ENCODE measurements at places on chromosomes 7 and 10.

DNA sequence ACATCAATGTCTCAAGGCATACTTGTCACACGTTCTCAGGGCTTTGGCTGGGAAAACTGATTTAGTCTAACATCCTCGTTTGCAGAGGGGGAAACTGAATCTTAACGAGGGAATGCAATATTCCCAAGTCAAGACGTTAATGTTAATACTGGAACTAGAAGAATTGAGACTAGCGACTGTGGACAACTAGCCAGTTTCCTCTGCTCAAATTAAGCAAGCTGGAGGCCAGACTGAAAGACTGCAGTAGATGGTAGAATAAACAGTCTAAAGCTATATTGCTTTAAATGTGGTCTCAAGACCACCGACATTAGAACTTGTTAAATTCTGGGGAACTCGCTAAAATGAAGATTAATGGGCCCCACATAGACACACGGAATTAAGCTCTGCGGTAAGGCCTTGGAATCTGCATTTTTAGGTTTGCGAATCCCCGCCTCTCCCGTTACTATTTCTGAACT lies 639 bp upstream of the TFAM start:
- DNase-seq, result no peak

- DNase-seq, result no peak
These were observed 88.7 kb downstream of the MAD1L1 start for GRCh38 chr7:2143981-2144595.

DNA sequence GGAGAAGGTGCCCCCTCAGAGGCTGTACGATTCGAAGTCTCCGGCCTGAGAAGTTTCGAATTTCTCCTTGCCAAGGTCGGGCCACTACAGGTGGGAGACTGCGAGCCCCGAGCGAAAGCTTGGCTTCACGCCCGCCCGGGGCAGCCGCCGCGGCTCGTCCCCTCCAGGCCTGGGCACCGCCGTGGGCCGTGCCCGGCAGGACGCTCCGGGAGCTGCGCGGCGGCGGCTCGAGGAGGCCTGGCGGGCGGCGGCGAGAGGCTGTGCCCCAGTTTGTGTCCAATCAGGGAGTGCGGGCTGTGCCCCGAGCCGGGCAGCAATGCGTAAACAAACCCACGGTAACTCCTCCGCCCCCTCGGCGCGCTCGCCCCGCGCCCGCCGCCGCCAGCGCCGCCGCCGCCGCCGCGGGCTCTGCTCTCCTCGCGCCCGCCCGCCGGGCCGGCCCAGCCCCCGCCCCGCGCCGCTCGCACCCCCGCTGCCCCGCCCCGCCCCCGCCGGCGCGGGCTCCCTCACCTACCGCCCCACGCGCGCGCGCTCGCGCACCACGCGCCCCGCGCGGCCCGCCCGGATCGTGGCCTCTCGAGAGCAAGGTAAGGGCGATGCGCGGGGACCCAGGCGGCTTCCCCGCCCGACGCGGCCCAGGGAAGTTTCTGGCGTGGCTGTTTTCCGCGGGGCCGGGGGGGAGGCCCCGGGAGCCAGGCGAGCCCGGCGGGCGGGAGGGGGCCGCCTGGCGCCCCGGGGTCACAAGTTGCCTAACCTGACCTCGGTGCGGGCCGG lies 57.8 kb upstream of the PCGF5 start:
- DNase-seq, result peak; percentile 48

DNA sequence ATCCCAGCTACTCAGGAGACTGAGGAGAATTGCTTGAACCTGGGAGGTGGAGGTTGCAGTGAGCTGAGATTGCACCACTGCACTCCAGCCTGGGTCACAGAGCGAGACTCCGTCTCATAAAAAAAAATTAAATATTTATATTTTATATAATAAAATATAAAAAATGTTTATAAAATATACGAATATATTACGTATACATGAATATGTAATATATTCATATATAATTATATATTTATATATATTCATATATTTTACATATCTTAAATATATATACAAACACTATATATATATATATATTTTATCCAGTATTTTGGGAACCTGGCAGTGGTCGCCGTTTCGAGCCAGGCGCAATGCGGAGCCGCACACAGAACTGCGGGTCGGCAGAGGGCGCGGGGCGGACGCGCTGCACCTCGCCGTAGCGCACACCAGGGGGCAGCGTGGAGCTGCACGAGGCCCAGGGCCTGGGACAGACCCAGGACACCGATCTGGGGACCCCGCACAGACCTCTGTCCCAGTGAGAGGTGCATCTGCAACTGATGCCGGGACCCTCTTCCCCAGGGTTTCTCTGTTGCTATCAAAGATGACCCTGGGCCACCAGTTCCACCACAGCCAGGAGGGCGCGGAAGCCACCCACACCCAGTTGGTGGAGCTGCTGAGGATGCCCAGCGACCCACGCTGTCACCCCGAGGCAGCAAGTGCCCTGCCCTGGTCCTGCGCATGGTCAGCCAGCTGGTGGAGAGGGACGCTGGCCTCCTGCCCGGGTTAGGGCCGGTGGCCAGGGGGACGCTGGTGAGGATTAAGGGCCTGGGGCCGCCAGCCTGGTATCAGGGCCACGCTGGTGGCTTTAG lies 22.7 kb downstream of the AP5Z1 start:
- DNase-seq, result peak; percentile 40

GRCh38 chr7:158487631-158488151 lies 99.9 kb downstream of the PTPRN2 start:
- no peak for DNase-seq

DNA sequence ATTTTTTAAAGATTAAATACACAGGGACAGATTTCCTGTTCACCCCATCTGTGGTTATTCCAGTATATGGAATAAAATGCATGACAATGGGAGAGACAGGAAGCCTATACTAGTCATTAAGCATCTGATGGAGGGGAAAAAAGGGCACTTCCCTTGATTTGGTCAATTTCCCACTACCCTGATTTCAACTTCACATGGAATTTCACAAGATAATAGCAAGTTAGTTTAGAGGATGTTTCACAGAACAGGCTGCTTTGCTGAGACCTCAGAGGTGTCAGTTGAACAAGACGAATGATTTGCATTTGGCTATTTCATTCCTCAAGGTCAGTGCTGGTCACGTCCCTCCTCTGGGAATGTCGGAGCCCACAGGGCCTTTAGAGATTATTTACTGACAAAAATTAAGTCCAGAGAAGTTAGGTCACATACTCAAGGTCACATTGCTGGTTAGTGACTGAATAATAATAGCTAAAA lies 4.7 kb upstream of the ITPRIP start:
- DNase-seq, result no peak

DNA sequence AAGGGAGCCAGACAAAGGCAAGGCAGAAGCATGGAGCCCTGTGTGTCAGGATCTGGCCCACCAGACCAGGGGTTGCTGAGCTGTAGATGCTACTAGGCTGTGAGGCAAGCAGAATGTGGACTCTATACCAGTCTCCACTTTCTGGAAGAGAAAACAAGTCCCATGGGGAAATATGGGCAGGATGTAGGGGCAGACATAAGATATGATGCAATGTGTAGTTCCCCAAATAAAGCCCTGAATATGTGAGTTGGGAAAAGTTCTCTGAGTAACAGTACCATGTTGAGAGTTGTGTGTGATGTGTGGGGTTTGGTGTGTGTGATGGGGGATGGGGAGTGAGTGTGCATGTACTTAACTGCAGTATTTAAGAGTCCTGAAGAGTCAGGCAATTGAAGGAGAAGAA lies 62.3 kb downstream of the NPSR1 start:
- DNase-seq, result no peak

DNA sequence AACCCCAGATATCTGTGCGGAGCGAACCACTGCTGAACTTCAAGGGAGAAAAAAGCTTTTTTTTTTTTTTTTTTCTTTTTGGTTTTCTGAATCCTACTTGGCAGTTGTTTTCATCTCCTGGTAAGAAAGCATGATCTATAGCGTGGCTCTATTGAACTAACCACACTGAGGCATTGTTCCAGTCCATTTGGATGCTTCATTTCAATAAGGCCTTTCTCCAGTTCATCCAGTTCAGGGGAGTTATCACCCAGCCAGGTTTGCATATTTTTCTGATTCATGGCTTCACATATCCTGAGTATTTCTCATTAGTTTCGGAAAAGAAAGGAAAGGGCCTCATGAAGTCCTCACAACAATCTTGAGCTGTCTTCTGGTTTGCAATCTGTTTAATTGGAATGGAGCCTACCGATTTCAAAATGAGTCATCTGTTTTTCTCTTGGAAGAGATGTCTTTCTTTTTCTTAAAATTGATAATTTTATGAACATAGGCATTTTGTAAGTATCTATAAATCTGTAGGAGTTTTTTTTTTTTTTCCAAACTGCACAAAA lies 93.1 kb upstream of the STEAP4 start:
- DNase-seq, result no peak

DNA sequence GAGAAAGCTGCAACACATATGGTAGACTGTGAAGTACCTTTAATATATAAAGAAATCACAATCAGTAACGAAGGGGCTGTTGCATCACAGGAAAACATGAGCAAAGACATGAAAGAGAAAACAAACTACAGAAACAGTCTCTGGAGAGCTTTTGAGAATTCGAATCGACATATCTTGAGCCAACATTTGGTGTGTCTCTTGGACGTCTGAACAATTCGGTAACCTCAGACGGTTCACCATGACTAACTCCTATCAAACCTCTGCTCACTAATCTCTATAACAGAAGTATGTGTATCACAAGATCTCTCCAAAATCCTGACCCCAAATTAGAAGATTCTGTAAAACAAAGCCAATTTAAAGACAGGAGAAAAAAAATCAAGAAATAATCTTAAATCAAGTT lies 262.0 kb upstream of the YAE1 start:
- DNase-seq, result no peak

- DNase-seq, result no peak
These were observed 74.3 kb downstream of the SAMD9 start for GRCh38 chr7:93043385-93043985.

- DNase-seq, result no peak
These were observed 117.7 kb downstream of the ELFN1 start for GRCh38 chr7:1787681-1788235.

- DNase-seq, result no peak
These were observed 5.8 kb downstream of the DKK1 start for GRCh38 chr10:52319926-52320325.

GRCh38 chr7:140391634-140392033 lies 6.7 kb downstream of the SLC37A3 start:
- DNase-seq, result no peak

- DNase-seq, result no peak
These were observed 187.1 kb downstream of the FAM107B start for GRCh38 chr10:14587540-14588083.
